Activated T-helper 1 cell treated with Interleukin-2 at 50 U/mL for 16 hours (primary cell): ENCODE measurements at places on chromosomes 12 and 14.

- DNase-seq = no peak
These were observed 46.1 kb downstream of the FRMD6 start for GRCh38 chr14:51697848-51698247.

GRCh38 chr12:12349711-12350665, at the start of gene MANSC1:
Gene MANSC1 (minus strand): TSS chr12:12350242. CDS start chr12:12343314, 6,928 bp downstream.
- peak; percentile 40 for DNase-seq

- no peak for DNase-seq
These were observed 7.6 kb downstream of the GPRC5A start for GRCh38 chr12:12898911-12899511.

- DNase-seq = peak; percentile 58
These were observed 9.4 kb downstream of the ASPG start for GRCh38 chr14:104094709-104095425.

- no peak for DNase-seq
These were observed 355.5 kb downstream of the DIO2 start for GRCh38 chr14:79855789-79856188.

DNA sequence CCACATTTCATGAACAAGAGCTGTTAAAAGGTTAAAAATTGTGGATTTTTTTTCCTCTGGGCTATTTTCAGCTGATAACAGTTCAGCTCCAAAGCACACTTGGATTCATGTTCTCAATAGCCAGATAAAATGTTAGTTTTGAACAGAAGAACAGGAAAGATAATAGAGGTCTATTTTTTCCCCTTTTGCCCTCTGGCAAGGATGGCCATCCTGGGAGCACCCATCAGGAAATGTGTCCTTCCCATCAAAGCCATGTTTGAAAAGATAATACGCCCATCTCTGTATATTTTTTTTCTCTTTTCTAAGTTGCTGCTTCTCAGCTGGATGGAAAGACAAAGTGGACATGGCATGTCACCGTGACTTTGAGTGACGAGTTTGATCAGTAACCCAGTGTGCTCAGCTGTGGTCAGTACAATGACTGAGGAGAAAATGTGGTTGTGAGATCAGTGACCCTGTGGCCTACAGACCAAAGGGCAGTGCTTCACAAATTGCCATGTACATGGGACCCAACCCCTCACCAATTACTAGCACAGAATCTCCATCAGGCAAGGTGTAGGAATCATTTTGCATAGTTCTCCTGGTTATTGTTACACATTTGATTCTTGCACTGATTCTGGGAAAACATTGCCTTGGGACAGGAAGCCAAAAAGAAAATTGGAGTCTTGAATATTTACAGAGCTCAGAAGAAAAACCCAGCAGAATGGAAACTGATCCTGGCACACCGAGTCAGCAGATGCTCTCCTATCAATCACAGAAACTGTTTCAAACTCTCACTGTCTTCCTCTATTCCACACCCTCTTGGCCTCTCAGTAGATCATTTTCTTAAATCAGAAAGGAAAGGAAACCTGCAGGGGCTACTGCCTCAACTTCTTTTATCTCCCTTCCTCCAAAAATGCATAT, 64.3 kb downstream of the ANO6 start:
- no peak for DNase-seq

GRCh38 chr14:76599141-76599540, 162.1 kb upstream of the VASH1 start:
- no peak for DNase-seq
